ENCODE measurements at places on chromosomes 2 and 18. TPM values are rescaled to one million over a fixed set of nuclear protein-coding genes. Genes with fewer than 3 reads are reported as not detected.

DNA sequence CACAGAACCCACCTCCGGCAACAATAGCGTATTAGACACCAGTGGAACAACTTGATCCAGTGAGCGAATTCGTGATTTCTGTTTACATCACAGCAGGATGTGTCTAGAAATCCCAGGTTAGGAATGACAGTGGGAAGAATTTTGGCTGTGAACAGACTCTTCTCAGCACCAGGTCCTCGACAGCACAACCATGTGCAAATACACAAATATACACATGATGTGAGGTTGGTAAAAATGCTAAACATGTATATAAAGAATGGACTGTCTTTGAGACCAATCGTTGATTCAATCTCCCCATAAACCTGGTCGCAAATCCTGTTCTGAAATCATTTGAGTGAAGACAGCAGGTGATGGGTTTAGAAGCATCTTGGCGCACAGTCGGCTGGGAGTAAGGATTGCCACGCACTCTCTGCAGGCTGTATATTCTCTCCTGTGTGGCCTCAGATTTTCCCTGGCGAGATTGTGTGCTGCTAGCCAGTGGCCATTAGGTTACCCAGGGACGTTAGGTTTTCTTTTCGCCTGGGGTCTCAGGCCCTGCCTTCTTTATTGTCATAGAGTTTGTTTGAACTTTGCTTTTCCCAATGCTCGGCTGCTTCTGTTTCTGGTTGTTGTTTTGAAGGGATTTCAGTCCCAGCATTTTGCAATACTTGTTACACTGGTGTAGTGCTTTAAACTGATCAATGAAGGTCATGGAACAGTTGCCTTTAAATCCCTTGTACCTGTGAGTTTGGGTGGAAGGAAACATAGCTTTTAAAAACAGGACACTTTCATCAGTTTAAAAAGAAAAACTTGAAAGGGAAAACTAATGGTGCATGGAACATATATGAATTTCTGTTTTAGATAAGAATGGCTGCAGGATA, 147.3 kb downstream of the ALPK2 start:
- no peaks in the 10 kb centered on the region for H3K36me3 ChIP-seq
- H3K4me3 ChIP-seq = no peak overlapping the region
- no peaks in the 10 kb centered on the region for H3K4me1 ChIP-seq
- no peak for DNase-seq
- H3K27ac ChIP-seq = no peak overlapping the region

- H3K4me3 ChIP-seq = peak overlapping the region; percentile 31
- peak; percentile 88 for DNase-seq
- H3K27ac ChIP-seq = peak overlapping the region; percentile 55
- no peaks in the 10 kb centered on the region for H3K36me3 ChIP-seq
These were observed 61.8 kb upstream of the STK17B start for GRCh38 chr2:196233021-196233804.

DNA sequence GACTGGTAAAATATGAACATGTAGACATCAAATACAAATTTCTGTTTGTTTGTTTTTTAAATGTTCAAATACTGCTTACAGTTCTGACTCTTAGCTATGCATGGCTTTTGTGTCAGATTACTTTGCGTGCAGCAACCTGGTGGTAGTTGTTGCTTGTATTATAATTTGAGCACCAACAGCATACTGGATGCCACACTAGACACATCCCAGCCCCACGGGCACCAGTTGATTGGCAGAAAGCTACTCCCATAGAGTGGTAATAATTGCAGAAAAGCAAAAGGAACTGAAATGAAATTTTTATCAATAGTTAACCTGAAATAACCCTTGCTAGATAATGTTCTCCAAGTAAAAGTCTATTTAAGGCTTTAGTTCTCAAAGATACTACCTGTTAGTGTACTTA, 91.6 kb downstream of the EHBP1 start:
- H3K36me3 ChIP-seq = no peaks in the 10 kb centered on the region
- no peak overlapping the region for H3K4me3 ChIP-seq
- no peak overlapping the region for H3K27ac ChIP-seq
- H3K27me3 ChIP-seq = no peaks in the 10 kb centered on the region
- no peak for DNase-seq

- no peak for DNase-seq
- no peak overlapping the region for H3K4me3 ChIP-seq
- no peak overlapping the region for H3K27ac ChIP-seq
- no peaks in the 10 kb centered on the region for H3K36me3 ChIP-seq
- no peaks in the 10 kb centered on the region for H3K27me3 ChIP-seq
These were observed 29.4 kb upstream of the CHMP3 start for GRCh38 chr2:86592547-86593230.

GRCh38 chr2:28447086-28447485, 48.8 kb upstream of the PLB1 start:
- no peak overlapping the region for H3K27ac ChIP-seq
- H3K4me1 ChIP-seq = peaks cover 48% of the 10 kb centered on the region
- H3K27me3 ChIP-seq = no peaks in the 10 kb centered on the region
- H3K36me3 ChIP-seq = no peaks in the 10 kb centered on the region

- no peak overlapping the region for H3K27ac ChIP-seq
- no peaks in the 10 kb centered on the region for H3K36me3 ChIP-seq
- H3K4me3 ChIP-seq = no peak overlapping the region
- no peaks in the 10 kb centered on the region for H3K27me3 ChIP-seq
- H3K4me1 ChIP-seq = peaks cover 18% of the 10 kb centered on the region
These were observed 164.2 kb downstream of the ANTXR1 start for GRCh38 chr2:69177063-69177771.

- no peak overlapping the region for H3K4me3 ChIP-seq
- H3K36me3 ChIP-seq = no peaks in the 10 kb centered on the region
- H3K4me1 ChIP-seq = no peaks in the 10 kb centered on the region
- H3K27ac ChIP-seq = no peak overlapping the region
- no peak for DNase-seq
- no peaks in the 10 kb centered on the region for H3K27me3 ChIP-seq
These were observed 58.9 kb downstream of the FAM168B start for GRCh38 chr2:131034122-131035051.

GRCh38 chr2:96470636-96471035, 34.5 kb downstream of the NEURL3 start:
- no peak overlapping the region for H3K27ac ChIP-seq
- no peaks in the 10 kb centered on the region for H3K4me1 ChIP-seq
- no peak for DNase-seq
- H3K36me3 ChIP-seq = no peaks in the 10 kb centered on the region
- H3K4me3 ChIP-seq = no peak overlapping the region

DNA sequence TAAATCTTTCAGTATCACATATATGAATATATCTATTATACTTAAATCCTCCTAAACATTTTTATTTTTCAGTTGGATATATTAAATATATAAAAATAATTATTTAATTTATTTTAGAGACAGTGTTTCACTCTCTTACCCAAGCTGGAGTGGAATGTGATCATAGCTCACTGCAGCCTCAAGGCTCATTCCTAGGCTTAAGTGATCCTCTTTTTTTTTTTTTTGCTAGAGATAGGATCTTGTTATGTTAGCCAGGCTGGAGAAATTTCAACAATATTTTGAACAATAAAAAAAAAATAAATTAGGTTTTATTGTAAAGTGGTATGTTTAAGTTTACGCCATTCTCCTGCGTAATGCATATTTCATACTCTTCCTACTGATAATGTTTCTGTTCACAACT, 4.2 kb downstream of the SPAST start:
- H3K27me3 ChIP-seq = no peaks in the 10 kb centered on the region
- no peaks in the 10 kb centered on the region for H3K36me3 ChIP-seq
- DNase-seq = no peak
- H3K4me3 ChIP-seq = no peak overlapping the region

DNA sequence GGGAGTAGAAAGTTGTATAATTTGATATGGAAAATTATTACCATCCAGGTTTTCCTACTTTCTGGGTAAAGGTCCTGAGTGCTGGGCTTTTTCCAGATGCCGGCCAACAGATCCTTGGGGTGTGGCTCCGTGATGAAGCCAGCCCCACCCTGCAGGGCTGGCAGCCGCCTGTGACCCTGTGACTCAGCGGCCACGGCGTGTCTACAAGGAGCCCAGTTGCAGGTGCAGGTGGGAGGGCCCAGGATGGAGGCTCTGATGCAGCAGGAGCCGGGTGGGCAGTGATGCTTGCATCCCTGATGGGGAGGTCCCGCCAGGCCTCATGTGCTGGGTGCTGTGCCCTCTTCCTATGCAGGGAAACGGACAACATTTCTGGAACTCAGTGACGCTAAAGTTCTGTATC, 96.0 kb upstream of the ALKAL2 start:
- peaks cover 9% of the 10 kb centered on the region for H3K4me1 ChIP-seq
- no peaks in the 10 kb centered on the region for H3K36me3 ChIP-seq
- H3K27ac ChIP-seq = no peak overlapping the region

DNA sequence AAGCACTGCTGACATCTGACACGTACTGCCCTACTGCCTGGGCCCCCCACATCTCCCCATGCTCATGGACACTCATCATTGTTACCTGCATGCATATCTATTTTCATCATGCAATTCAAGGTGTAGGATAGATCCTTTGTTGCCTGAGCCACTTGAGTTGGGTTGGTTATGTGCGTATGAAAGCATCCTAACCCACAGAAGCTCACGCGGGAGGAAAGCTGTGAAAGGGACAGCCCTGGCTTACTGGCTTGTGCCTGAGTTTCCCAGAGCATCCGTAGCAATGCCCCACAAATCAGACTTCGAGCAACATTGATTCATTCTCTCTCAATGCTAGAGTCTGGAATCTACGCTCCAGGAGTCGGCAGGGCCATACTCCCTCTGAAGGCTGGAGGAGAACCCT, 285.5 kb downstream of the PHLPP1 start:
- no peaks in the 10 kb centered on the region for H3K4me1 ChIP-seq
- H3K27ac ChIP-seq = no peak overlapping the region
- no peaks in the 10 kb centered on the region for H3K27me3 ChIP-seq

DNA sequence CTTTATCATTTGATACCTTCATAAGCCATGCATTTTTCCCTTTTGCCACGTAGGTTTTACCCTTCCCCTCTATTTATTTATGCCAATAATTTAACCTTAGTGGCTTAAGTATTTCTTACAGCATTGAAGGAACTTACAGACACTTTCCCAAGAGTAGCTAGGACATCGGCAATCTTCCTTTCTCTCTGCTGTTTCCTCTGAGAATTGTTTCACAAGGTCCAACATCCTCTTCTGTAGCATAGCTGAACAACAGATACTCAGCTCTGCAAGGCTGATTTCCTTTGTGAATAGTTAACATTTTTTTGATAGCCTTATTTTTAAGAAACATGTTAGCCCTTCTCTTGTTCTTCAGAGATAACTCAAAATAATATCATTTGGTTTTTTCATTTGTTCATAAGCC, 1.1 kb upstream of the GCA start:
- H3K36me3 ChIP-seq = no peaks in the 10 kb centered on the region
- no peak for DNase-seq
- no peaks in the 10 kb centered on the region for H3K27me3 ChIP-seq
- H3K4me3 ChIP-seq = no peak overlapping the region
- peaks cover 13% of the 10 kb centered on the region for H3K4me1 ChIP-seq

DNA sequence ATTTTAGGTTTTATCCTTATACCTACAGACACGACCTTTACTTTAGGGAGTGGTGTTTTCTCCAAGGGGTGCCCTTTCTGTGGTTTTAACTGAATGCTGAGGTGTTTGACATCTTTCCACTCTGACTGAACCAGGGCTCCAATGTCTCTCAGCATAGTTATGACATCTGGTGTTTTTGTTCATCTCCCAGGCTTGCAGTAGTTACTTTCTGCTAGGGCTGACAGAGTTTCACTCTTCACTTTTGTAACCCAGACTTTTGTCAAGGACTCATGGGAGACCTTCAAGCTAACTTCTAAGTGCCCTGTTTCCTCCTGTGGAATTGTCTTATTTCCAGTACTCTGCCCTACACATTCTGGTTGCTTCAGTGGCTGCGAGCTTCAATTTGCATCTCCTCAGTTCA, 103.1 kb downstream of the CCDC85A start:
- H3K27me3 ChIP-seq = no peaks in the 10 kb centered on the region
- H3K4me3 ChIP-seq = no peak overlapping the region
- H3K36me3 ChIP-seq = no peaks in the 10 kb centered on the region
- H3K27ac ChIP-seq = no peak overlapping the region
- peaks cover 17% of the 10 kb centered on the region for H3K4me1 ChIP-seq
- no peak for DNase-seq

- no peaks in the 10 kb centered on the region for H3K36me3 ChIP-seq
- H3K4me1 ChIP-seq = peaks cover 10% of the 10 kb centered on the region
- H3K4me3 ChIP-seq = no peak overlapping the region
- H3K27me3 ChIP-seq = no peaks in the 10 kb centered on the region
These were observed 83.0 kb downstream of the FAM117B start for GRCh38 chr2:202717598-202718310.

GRCh38 chr2:199734011-199734410, 117.0 kb downstream of the FTCDNL1 start:
- no peak overlapping the region for H3K4me3 ChIP-seq
- no peaks in the 10 kb centered on the region for H3K4me1 ChIP-seq
- no peaks in the 10 kb centered on the region for H3K36me3 ChIP-seq
- H3K27me3 ChIP-seq = peaks cover 16% of the 10 kb centered on the region

DNA sequence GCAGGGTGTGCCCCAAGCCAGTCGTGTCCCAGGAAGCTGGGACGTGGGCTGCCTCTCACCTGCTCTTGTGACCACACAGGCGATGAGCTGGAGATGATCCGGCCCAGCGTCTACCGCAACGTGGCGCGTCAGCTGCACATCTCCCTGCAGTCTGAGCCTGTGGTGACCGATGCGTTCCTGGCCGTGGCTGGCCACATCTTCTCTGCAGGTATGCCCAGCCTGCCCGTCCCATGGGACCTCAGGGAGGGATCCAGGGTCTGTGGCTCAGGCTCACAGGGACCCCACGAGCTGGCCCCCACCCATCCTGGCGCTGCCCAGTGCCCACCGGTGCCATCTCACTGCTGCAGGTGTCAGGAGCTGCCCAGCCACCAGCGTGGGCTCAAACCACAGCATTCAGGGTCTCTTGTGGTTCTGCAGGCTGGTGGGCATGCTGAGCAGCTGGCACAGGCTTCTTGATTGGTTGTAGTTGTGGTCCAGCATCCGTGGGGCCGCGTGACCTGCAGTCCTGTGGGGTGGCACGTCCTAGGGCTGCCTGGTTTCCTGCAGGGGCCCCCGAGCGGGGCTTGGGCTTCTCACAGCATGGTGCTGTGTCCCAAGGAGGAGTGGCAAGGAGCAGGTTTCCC, 3.8 kb downstream of the BOK start:
- peaks cover 4% of the 10 kb centered on the region for H3K36me3 ChIP-seq
- peak overlapping the region; percentile 95 for H3K27ac ChIP-seq
- no peak overlapping the region for H3K4me3 ChIP-seq
- no peak for DNase-seq
- peaks cover 47% of the 10 kb centered on the region for H3K4me1 ChIP-seq

GRCh38 chr18:41135146-41135545, 819.9 kb upstream of the PIK3C3 start:
- H3K4me1 ChIP-seq = no peaks in the 10 kb centered on the region
- no peaks in the 10 kb centered on the region for H3K36me3 ChIP-seq
- no peak for DNase-seq
- no peaks in the 10 kb centered on the region for H3K27me3 ChIP-seq
- no peak overlapping the region for H3K4me3 ChIP-seq
- no peak overlapping the region for H3K27ac ChIP-seq

The CNGA3 gene
- not detected for total RNA-seq

The RTP5 gene
- not detected for total RNA-seq

The TOGARAM2 gene
- 0.76 TPM for total RNA-seq

The TSPYL6 gene
- not detected for total RNA-seq

The DUSP28 gene
- 5.6 TPM for total RNA-seq

The FARSB gene
- 50.7 TPM for total RNA-seq

The RFTN2 gene
- total RNA-seq = not detected

The VWC2L gene
- total RNA-seq = not detected

The RHBDD1 gene
- 73.8 TPM for total RNA-seq

The SP140L gene
- 28.9 TPM for total RNA-seq

Measured in HCT116 (cell line).